RPMI8226 (cell line): ENCODE measurements at places on chromosomes 5 and 9.

DNA sequence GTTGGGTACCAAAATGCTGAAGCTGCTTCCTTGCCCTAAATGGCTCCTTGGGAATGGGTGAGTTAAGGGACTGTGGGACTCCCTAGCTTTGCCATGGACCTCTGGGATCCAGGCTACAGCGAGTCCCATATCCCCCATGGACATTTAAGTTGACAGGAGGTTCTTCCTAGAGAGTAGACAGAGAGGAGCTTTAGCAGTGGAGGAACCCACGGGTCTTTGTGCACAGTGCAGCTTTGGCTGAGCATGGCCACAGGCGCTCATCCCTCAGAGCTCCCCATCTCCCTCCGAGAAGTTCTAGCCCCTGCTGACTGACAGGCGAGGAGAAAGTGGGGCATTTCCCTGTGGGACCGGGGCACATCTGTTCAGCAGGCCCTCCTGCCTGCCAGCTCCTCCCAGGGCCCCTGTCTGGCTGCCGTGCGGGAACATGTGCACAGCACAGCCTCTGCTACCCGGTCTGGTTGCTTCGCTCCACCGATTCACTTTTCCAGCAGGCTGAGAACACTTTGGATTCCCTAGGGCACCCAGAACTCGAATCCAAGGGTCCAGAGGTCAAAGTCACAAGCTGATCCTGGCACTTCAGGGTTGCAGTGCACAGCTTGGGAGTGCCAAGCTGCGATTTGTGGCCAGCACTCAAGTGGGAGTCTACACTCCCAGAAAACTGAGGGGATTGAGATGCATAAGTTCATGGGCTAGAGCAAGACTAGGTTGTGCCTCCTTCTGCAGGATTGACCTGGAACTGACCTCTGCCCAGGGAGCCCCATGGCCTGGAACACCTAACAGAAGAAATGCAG is 40.6 kb upstream of the DMRTA1 start:
- DNase-seq = no peak

DNA sequence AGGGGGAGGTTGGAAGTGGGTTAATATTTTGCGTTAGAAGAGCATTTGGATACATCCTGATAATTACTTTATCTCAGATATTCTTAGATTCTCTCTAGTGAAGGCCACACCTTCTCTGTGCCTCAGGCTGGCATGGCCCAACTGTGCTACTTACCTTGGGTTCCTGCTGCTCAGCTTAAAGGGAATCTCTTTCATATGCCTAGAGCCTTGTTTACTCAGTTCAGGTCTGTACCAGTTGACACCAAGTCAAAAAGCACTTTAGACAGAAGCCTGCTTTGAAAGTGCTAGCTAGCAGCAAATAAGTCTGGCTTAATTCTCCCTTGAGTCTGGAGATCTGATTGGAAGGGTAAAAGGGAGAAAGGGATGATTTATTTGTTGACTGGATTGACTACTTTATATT is 74.8 kb downstream of the GHR start:
- DNase-seq = no peak

GRCh38 chr9:41229408-41230401 is 40.6 kb upstream of the ZNG1F start:
- peak; percentile 10 for DNase-seq

GRCh38 chr9:130352586-130353285 is 87.2 kb downstream of the HMCN2 start:
- DNase-seq = no peak

DNA sequence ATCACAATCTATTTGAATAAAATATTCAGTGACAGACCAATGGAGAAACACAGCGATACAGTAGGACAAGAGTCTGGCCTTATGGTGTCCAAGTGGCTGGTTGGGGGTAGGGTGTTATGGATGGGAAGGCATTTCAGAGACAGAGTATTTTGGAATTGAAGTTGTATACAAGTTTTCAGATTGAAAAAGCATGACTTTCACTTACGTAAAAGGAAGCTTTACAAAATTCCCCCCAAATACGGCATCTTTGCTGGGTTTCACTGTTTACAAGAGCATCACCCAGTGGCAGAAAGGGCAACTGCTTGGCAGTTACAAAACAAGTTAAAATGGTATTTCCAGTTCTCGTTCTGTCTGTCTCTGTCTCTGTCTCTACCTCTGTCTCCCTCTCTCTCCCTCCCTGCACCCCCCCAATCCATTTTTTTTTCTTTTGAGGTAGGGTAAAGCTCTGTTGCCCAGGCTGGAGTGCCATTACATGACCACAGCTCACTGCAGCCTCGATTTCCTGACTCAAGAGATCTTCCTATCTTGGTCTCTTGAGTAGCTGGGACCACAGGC is 86.2 kb downstream of the PTPN3 start:
- DNase-seq = no peak

DNA sequence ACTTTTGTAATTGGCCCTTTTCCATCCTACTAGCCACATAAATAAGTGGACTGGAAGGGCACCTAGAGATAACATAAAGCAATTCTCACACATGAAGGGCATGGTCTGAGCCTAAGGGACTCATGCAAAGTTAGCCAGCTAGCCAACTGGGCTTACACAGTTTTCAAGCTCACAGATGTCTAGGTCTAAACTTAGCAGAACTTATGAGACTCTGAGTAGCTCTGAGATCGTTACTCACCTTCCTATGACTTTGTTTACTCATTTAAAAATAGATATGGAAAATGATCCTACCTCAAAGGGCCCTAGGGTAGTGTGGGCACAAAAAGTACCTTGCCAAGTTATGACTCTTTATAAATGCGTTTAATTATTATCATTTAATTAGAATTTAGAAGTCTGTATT is 410.4 kb upstream of the MPDZ start:
- no peak for DNase-seq

GRCh38 chr5:55773057-55773456 is 35.2 kb downstream of the DDX4 start:
- no peak for DNase-seq

DNA sequence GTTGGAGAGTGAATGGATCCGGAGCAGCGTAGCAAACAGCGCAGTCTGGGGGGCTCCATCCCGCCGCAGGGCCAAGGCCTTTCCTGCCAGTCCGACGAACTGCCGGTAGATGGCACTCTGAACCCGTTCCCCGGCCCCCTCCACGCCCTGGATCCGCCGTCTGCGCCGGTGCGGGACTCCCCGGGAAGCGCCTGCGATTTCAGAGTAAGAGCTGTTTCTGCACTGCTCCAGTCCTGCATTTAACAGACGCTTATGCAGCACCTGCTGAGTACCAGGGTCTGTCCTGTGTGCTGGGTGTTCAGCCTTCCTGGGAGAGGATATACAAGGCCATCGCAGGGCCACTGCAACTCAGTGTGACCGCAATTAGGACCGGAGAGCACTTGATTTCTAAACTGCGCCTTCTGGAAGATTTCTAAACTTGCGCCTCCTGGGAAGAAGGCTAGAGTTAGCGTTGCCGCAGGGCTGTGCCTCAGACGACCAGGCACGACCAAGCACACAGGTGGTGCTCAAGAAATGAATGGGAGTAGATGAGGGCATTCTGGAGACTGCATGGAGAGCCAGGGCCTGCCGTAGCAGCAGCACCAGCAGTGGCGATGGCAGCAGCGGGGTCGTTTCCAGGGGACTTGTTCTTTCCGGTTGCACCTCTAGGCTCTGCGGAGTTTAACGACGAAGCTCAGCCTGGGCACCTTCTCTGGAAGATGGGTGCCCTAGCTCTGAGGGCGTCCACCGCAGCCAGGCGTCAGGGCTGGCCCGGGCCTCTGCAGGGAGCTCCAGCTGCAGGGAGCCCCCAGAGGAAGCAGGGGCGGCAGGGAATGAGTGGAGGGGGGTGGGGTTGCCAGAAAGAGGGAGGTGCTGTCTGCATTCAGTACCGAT is 14.3 kb upstream of the TIFAB start:
- DNase-seq = peak; percentile 72
